ENCODE measurements at places on chromosomes 6 and 20. TPM values are rescaled to one million over a fixed set of nuclear protein-coding genes. Genes with fewer than 3 reads are reported as not detected.

DNA sequence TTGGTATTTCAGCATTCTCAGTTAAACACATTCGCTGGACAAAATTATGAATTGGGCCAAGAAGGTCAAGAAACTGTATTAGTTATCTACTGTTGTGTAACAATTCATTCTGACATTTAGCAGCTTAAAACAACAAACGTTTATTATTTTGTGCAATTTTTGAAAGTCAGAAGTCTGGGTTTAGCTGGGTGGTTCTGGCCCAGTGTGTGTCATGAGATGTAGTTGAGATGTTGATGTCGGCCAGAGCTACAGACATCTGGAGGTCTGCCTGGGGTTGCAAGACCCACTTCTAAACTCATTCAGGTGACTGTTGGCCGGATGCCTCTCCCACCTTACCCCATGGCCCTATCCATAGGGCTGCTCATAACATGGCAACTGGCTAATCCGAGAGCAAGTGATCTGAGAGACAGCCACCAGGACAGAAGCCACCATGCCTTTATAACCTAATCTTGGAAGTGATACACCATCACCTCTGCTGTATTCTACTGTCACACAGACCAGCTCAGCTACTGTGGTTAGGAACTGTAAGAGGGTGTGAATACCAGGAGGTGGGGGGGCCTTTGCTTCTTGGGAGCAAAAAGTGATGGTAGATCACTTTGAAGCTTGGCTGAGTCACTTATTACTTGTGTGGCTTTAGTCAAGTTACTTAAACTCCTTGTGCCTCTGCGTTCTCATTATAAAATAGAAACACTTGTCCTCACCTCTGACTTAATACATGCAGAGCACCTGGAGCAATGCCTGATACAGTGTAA is 217.0 kb upstream of the MYLIP start:
- peaks cover 6% of the 10 kb centered on the region for H3K4me1 ChIP-seq
- no peak for DNase-seq
- H3K4me3 ChIP-seq = no peak overlapping the region
- no peaks in the 10 kb centered on the region for H3K27me3 ChIP-seq

- DNase-seq = no peak
- H3K27ac ChIP-seq = no peak overlapping the region
- H3K4me1 ChIP-seq = no peaks in the 10 kb centered on the region
- H3K27me3 ChIP-seq = peaks cover 14% of the 10 kb centered on the region
Observed at GRCh38 chr20:4136078-4136966, 121.0 kb upstream of the RNF24 start.

- H3K4me1 ChIP-seq = no peaks in the 10 kb centered on the region
- no peak overlapping the region for H3K4me3 ChIP-seq
- H3K27me3 ChIP-seq = no peaks in the 10 kb centered on the region
Observed at GRCh38 chr6:150466196-150466595, 97.4 kb downstream of the IYD start.

- no peak overlapping the region for H3K4me3 ChIP-seq
- H3K27me3 ChIP-seq = no peaks in the 10 kb centered on the region
- H3K27ac ChIP-seq = no peak overlapping the region
- H3K4me1 ChIP-seq = no peaks in the 10 kb centered on the region
Observed at GRCh38 chr6:19322691-19323485, 514.3 kb upstream of the ID4 start.

GRCh38 chr20:17816804-17817587 is 117.2 kb downstream of the BANF2 start:
- H3K27ac ChIP-seq = no peak overlapping the region
- no peak for DNase-seq
- H3K4me1 ChIP-seq = peaks cover 2% of the 10 kb centered on the region
- H3K4me3 ChIP-seq = no peak overlapping the region
- no peaks in the 10 kb centered on the region for H3K27me3 ChIP-seq

- no peaks in the 10 kb centered on the region for H3K27me3 ChIP-seq
- DNase-seq = no peak
- peaks cover 12% of the 10 kb centered on the region for H3K36me3 ChIP-seq
- H3K4me1 ChIP-seq = peaks cover 64% of the 10 kb centered on the region
Observed at GRCh38 chr6:75600768-75601167, 912 bp upstream of the SENP6 start.

DNA sequence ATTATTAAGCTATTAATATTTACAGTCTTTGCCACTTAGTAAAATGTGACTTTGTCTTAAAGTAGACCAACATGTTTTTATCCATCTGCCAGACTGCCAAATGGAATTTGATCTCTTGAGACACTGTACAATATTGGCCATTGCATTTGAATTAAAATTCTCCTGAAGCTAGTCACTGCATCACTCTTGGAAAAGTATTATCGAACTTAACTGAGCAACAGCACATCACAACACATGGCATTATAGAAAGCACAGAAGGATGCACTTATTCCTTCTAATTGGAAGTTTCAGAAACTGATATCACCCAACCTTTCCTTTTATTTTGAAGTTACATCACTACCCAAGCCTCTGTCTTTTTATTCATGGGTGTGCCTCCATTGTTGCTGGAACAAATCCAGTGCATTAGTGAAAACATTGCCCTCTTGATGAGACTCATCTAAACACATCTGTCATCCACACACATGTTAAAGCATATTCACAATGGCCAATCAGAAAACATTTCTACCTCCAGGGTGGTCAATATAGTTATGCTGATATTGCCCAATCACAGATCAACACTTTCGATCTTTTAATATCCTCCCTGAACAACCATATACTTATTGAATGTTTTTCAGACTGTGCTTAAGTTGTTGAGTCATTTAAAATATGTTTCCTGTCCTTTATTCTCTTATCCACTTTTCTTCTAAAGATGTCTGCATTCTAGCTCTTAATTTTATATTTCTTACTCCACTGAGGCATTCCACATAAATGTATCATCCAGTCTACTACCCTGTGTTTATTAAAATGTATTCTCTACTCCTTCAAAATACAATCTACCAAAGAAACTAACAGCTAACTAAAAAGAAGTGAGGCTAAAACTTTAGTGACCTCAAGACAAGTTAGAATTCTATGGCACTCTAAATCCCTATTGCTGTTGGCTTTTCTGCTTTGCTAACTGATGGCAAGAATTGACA is 535.0 kb downstream of the RFPL4B start:
- no peaks in the 10 kb centered on the region for H3K4me1 ChIP-seq
- DNase-seq = no peak
- H3K4me3 ChIP-seq = no peak overlapping the region
- H3K36me3 ChIP-seq = no peaks in the 10 kb centered on the region

DNA sequence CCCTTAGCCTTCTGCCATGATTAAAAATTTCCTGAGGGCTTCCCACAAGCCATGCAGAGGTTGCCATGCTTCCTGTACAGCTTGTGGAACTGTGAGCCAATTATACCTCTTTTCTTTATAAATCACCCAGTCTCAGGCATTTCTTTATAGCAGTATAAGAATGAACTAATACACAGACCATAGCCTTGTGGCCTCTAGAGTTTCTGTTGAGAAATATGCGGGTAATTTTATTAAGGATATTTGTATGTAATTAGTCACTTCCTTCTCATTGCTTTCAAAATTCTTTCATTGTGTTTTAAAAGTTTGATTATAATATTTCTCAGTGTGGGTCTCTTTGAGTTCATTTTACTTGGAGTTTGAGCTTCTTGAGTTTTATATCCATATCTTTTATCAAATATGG is 484.9 kb downstream of the COL12A1 start:
- no peak overlapping the region for H3K27ac ChIP-seq
- DNase-seq = no peak
- H3K27me3 ChIP-seq = no peaks in the 10 kb centered on the region
- no peaks in the 10 kb centered on the region for H3K4me1 ChIP-seq

GRCh38 chr6:155212616-155213380 is 51.0 kb upstream of the CLDN20 start:
- no peaks in the 10 kb centered on the region for H3K4me1 ChIP-seq
- H3K27me3 ChIP-seq = no peaks in the 10 kb centered on the region
- no peak overlapping the region for H3K4me3 ChIP-seq
- DNase-seq = no peak

MDC1 gene
- total RNA-seq = 65.6 TPM

ADAM33 gene
- not detected for total RNA-seq

VNN1 gene
- total RNA-seq = not detected

PLEKHG1 gene
- 199 TPM for total RNA-seq

CLDN20 gene
- not detected for total RNA-seq

LY6G6D gene
- not detected for total RNA-seq

All from activated B cell treated with CpG ODN at 0.5 μM for 24 hours (primary cell).